ENCODE measurements at places on chromosomes 11 and 22.

DNA sequence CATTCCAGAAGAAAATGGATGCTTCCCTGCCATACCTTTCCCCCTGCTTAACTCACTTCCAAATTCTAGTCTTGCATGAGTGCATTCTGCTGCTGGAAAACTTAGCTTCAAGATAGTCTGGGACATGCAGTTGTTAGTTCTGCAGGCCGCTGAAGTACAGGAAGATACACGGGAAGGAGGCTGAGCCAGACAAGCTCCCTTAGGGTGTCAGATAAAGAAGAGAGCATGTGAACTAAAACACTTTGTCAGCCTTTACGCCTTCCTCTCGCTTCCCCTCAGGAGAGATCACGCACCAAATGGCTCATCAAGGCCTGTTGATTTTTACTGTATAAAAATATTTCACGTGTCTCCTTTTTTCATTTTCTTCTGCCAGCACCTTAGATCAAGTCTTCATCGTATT lies 420.7 kb downstream of the INSC start:
- H3K4me1 ChIP-seq = no peaks in the 10 kb centered on the region
- H3K27me3 ChIP-seq = no peaks in the 10 kb centered on the region
- H3K27ac ChIP-seq = no peak overlapping the region
- H3K36me3 ChIP-seq = no peaks in the 10 kb centered on the region
- no peak overlapping the region for H3K4me3 ChIP-seq
- no peak for DNase-seq

DNA sequence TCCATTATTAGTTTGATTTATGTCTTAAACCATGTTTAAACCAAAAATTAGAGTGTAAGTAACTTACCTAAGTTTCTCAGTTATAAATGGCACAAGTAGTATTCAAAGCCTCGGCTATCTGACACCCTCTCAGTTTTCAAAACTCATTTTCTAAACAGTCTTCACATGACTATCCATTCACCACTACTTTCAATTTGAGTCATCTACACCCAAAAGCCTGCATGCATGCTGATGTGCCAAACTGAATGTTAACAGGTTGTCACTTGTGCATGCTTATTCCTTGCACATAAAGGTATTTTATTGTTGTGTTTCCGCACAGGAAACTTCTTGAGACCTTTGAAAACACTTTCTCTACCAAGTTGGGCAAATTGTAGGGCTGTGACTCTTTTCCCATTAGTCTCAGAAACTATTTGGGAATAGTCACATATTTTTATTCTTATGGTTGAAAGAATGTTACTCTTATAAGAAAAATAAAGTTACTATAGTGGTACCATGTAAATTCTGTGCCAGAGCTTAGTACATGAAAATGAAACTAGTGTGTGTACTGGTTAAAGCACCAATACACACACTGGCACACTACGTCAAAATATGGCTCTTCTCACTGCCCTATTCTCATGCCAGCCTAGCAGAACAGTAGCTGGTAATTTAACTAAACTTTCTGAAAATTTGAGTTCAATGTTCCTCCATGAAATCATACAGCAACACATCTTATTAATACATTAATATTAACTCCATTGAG lies 2.2 kb upstream of the OR51E2 start:
- no peak overlapping the region for H3K27ac ChIP-seq
- no peak for DNase-seq
- no peak overlapping the region for H3K4me3 ChIP-seq
- no peaks in the 10 kb centered on the region for H3K36me3 ChIP-seq
- H3K27me3 ChIP-seq = peaks cover 6% of the 10 kb centered on the region
- no peaks in the 10 kb centered on the region for H3K4me1 ChIP-seq

DNA sequence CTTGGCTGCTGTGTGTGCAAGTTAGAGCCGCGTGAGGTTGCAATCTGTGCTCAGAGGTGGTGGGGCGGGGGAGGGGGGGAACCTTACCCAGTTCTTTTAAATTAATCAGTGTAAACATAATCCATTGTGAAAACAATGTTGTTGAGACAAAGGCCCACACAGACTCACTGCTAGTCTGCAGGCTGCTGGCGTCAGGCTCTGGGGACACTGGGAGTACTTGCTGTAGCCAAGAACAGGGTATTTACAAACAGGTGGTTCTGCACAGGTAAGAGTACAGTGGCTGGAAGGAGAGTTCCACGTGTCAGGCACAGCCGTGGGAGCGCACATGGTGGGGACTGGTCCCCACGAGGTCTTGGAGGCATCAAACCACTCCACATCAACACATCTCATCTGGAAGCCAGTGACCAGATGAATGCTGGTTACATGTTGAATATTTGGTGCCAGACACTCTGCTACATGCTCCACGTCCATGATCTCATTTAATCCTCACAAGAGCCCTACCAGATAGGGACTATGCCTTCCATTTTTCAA lies 27.4 kb downstream of the SCUBE1 start:
- H3K36me3 ChIP-seq = no peaks in the 10 kb centered on the region
- no peak overlapping the region for H3K4me3 ChIP-seq
- no peak overlapping the region for H3K27ac ChIP-seq
- H3K27me3 ChIP-seq = no peaks in the 10 kb centered on the region
- DNase-seq = no peak
- H3K4me1 ChIP-seq = no peaks in the 10 kb centered on the region

DNA sequence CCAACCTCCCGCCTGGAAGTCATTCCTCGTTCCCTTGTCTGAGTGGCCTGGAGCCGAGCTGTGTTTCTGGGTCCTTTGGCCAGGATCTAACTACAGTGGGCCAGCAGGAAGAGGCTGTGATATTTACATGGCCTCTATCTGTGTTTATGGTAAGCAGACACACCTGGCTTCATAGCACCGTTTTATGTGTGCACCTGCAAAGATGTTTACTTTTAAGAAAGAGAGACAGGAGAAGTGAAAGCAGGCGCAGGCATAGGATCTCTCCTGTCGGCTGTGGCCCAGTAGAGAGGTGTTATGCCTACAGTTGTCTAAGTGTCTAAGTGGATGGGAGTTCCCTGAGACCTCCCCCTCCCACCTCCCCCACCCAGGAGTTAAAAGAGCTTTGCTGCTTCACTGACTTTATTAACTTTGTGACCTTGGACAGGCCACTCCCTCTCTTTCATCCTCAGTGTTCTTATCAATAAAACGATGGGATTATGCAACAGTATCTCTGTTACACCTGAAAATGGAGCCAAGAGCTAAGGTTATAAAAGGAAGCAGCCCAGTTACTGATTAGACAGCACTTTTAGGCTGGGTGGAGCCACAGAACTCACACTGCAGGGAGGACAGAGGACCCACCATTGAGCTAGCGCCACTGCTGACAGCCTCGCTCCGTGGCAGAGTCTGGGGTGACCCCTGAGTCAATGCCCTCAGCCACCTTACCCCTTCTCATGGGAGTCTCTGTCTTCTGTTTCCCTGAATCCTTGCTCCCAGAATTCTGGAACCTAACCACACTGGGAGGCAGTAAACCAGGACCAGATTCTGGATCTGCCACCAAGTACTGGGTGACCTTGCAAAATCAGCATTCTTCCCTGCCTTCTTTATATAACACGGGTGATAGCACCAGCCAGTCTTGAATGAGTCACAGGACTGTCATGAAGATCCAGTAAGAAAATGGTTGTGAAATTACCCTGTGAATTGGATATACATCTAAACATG lies 22.0 kb downstream of the ST14 start:
- no peaks in the 10 kb centered on the region for H3K36me3 ChIP-seq
- H3K27me3 ChIP-seq = no peaks in the 10 kb centered on the region
- no peak overlapping the region for H3K27ac ChIP-seq

GRCh38 chr22:50134481-50134880 lies 36.0 kb upstream of the PANX2 start:
- no peak for DNase-seq
- no peaks in the 10 kb centered on the region for H3K4me1 ChIP-seq
- no peak overlapping the region for H3K27ac ChIP-seq
- no peaks in the 10 kb centered on the region for H3K36me3 ChIP-seq

- peaks cover 32% of the 10 kb centered on the region for H3K4me1 ChIP-seq
- H3K4me3 ChIP-seq = peak overlapping the region; percentile 18
- H3K36me3 ChIP-seq = no peaks in the 10 kb centered on the region
- H3K27ac ChIP-seq = peak overlapping the region; percentile 85
Measured at GRCh38 chr11:124791626-124792341, 8.4 kb downstream of the MSANTD2 start.

- no peaks in the 10 kb centered on the region for H3K36me3 ChIP-seq
- H3K4me1 ChIP-seq = peaks cover 34% of the 10 kb centered on the region
- DNase-seq = no peak
Measured at GRCh38 chr11:121291896-121292494, 576 bp upstream of the SC5D start.

- H3K27ac ChIP-seq = no peak overlapping the region
- DNase-seq = no peak
- no peaks in the 10 kb centered on the region for H3K4me1 ChIP-seq
- H3K27me3 ChIP-seq = no peaks in the 10 kb centered on the region
Measured at GRCh38 chr11:29627541-29627940, 389.3 kb downstream of the KCNA4 start.

- H3K36me3 ChIP-seq = no peaks in the 10 kb centered on the region
- no peak overlapping the region for H3K27ac ChIP-seq
- no peaks in the 10 kb centered on the region for H3K4me1 ChIP-seq
- DNase-seq = no peak
- no peak overlapping the region for H3K4me3 ChIP-seq
Measured at GRCh38 chr22:30492144-30492543, 13.4 kb downstream of the SEC14L4 start.

GRCh38 chr22:48045369-48045768 lies 1282.9 kb downstream of the TBC1D22A start:
- peaks cover 21% of the 10 kb centered on the region for H3K27me3 ChIP-seq
- H3K4me1 ChIP-seq = peaks cover 12% of the 10 kb centered on the region
- no peaks in the 10 kb centered on the region for H3K36me3 ChIP-seq
- no peak overlapping the region for H3K27ac ChIP-seq
- H3K4me3 ChIP-seq = no peak overlapping the region

GRCh38 chr22:49626361-49627216 lies 201.1 kb downstream of the BRD1 start:
- no peak overlapping the region for H3K4me3 ChIP-seq
- no peaks in the 10 kb centered on the region for H3K36me3 ChIP-seq
- H3K27me3 ChIP-seq = no peaks in the 10 kb centered on the region

GRCh38 chr11:86192519-86193257 lies 51.9 kb upstream of the EED start:
- H3K4me3 ChIP-seq = peak overlapping the region; percentile 78
- DNase-seq = no peak
- H3K36me3 ChIP-seq = no peaks in the 10 kb centered on the region
- H3K4me1 ChIP-seq = peaks cover 36% of the 10 kb centered on the region
- H3K27ac ChIP-seq = peak overlapping the region; percentile 89

DNA sequence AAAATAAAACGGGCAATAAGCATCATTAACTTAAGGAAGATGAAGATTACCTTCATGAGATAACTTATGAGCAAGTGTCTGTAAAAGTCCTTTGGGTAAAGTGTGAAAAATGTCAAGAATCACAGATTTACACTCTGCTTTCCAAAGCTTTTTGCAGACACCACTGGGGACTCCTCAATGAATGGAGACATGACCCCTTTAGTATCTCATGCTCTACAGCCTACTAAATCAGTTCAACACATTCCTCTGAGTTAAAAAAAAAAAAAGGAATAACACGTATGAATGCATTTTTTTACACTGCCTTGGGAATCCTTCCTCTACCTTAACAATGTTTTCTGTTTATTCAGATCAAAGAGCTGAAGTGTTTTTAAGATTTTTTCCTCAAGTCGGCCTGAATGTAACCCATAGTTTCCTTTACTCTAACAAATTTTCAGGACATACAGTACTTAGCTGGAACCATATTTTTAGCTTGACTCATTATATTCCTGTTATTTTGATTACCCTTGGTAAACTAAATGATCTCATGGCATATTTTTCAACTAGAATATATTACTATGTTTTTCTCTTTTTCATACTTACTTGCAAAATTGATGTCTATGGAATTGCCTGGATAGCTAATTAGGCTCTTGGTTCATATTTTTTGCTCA lies 25.9 kb upstream of the RAB30 start:
- H3K27ac ChIP-seq = no peak overlapping the region
- H3K36me3 ChIP-seq = no peaks in the 10 kb centered on the region
- no peaks in the 10 kb centered on the region for H3K27me3 ChIP-seq
- H3K4me3 ChIP-seq = no peak overlapping the region
- no peak for DNase-seq

- no peak overlapping the region for H3K27ac ChIP-seq
- no peak overlapping the region for H3K4me3 ChIP-seq
- peaks cover 27% of the 10 kb centered on the region for H3K27me3 ChIP-seq
- DNase-seq = no peak
- peaks cover 16% of the 10 kb centered on the region for H3K36me3 ChIP-seq
Measured at GRCh38 chr22:22458896-22459588, 49.5 kb downstream of the ZNF280B start.

- DNase-seq = no peak
- H3K27me3 ChIP-seq = no peaks in the 10 kb centered on the region
- H3K27ac ChIP-seq = peak overlapping the region; percentile 81
- H3K4me3 ChIP-seq = peak overlapping the region; percentile 96
Measured at GRCh38 chr11:13280092-13280722, 2.6 kb downstream of the BMAL1 start.

DNA sequence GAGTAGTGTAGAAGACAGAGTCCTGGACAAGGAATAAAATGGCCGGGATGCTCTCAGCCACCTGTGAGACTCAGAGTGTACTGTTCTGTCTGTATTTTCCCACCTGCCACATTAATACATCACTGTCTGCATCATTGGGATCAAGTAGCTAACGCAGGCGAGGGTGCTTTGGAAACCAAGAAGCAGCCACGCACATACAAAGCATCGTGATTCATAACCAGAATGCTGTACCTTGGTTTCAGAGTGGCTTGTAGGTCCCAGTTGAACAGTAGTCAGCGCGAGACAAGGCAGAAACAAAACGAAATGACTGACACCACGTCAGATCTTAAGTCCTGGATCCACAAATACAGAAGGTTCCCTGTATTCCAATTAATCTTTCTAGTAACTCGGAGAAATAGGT lies 198.3 kb downstream of the GRIK4 start:
- no peaks in the 10 kb centered on the region for H3K27me3 ChIP-seq
- H3K4me1 ChIP-seq = peaks cover 6% of the 10 kb centered on the region

DNA sequence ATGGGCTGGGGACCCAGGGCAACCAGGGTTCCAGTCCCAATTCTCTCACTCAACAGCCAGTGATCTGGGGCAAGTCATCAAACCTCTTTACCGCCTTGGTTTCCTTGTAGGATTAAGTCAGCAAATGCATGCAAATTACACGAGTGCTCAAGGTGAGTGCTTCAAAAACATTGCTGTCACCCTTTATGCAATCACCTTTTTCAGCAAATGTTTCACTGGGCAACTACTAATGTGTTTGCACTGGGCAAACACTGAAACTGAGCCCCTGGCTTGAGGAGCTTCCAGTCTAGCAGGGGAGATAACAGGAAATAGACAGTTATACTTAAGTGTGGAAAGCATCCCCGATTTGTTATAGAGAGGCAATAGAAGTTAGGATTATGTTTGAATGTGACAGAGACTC lies 37.7 kb upstream of the DMC1 start:
- no peak overlapping the region for H3K27ac ChIP-seq
- no peak for DNase-seq
- H3K27me3 ChIP-seq = peaks cover 8% of the 10 kb centered on the region
- no peak overlapping the region for H3K4me3 ChIP-seq

GRCh38 chr11:79122759-79123158 lies 318.1 kb downstream of the TENM4 start:
- H3K27me3 ChIP-seq = no peaks in the 10 kb centered on the region
- H3K36me3 ChIP-seq = no peaks in the 10 kb centered on the region

- peaks cover 41% of the 10 kb centered on the region for H3K4me1 ChIP-seq
- peaks cover 8% of the 10 kb centered on the region for H3K36me3 ChIP-seq
- H3K27ac ChIP-seq = peak overlapping the region; percentile 52
- H3K27me3 ChIP-seq = no peaks in the 10 kb centered on the region
- no peak for DNase-seq
Measured at GRCh38 chr11:68269414-68270081, 2.2 kb downstream of the C11orf24 start.
